Stimulated activated CD8-positive, alpha-beta memory T cell treated with anti-CD3 and anti-CD28 coated beads, Interleukin-15, amount 100 ng/mL, for 48 hours (primary cell): ENCODE measurements at places on chromosomes 4 and X.

DNA sequence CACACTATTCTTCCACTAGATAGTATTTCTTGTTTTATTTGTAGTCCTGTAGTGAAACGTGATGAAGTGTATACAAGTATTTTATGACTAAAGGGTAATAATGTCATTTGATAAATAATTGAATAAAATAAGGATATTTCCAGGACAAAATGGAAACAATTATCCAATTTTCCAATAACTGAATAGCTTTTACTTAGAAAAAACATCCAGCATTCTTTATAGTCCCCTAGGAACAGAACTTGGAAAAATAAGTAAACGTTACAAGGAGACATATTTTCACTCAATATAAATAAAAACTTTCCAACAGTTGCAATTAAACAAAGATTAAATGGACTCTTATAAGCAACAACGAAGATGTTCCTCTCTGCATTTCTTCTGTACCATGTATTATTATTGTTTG is 566.0 kb downstream of the TMA16 start:
- no peak for DNase-seq

- no peak for DNase-seq
These were observed 64.6 kb upstream of the TRPC5 start for GRCh38 chrX:112147206-112147605.

DNA sequence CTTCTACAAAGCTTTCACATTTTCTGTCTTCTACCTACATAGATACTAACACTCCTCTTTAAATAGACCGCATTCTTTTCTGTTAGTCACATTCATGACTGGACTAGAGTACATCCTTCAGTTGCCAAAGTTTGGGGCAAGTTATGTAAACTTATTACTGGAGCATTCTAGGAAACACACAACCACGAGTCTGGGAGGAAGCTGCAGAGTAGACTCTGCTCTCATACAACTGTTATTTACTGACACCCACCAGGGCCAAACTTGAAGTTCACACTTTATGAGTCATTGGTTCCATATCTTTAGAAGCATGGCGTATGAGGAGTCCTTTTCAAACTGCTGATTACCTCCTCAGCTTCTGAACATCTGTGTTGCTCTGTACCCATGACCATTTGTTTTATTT is 87.0 kb downstream of the RNF150 start:
- no peak for DNase-seq

GRCh38 chr4:97786306-97786920 is 356.9 kb downstream of the STPG2 start:
- DNase-seq = no peak

DNA sequence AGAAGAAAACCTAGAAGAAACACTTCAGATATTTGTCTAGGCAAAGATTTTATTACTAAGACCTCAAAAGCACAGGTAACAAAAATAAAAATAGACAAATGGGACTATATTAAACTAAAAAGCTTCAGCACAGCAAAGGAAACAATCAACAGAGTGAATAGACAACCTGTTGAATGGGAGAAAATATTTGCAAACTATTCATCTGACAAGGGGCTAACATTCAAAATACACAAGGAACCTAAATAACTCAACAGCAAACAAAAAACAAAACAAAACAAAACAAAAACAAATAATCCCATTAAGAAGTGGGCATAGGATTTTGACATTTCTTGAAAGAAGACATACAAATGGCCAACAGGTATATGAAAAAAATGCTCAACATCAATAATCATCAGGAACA is 192.7 kb upstream of the ZCCHC13 start:
- no peak for DNase-seq

DNA sequence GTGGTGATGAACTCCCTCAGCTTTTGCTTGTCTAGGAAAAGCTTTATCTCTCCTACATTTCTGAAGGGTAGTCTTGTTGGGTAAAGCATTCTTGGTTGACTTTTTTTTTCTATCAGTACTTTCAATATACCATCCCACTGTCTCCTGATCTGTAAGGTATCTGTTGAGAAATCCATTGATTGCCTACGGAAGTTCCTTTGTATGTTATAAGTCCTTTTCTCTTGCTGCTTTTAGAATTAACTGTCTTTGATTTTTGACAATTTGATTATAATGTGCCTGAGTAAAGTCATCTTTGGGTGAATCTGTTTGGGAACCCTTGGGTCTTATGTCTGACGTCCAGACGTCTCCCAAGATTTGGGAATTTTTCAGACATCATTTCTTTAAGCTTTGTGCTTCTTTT is 30.8 kb downstream of the SCLT1 start:
- no peak for DNase-seq

DNA sequence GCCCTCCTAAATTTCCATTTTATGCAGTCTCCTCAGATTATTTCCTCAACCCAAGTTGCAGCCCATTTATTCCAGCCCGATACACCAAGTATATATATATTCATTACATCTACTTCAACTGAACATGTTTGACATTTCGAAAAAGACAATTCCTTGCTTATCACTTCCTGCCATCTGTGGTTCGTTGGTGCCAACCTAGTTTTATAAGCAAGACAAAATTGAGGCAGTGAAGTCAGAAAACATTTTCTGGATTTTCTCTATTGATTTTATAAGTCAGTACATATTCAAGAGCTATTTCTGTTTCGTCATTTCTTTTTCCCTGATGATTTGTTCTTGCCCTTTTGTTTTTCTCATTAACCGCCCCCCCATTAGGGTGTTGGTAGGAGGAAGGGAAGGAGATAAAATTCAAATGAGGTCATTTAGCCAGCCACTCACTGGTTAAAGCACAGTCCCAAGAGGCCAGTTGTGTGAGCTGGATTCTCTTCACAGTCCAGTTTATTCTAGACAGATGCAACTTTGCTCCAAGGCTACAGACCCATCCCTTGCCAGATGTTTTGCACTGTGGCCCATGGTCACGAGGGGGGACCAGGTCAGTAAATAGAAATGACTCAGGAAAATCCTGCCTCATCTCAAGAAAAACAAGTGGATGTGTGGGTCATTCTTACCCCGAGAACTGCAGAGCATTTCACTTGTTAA is 20.3 kb upstream of the VEGFD start:
- DNase-seq = no peak

DNA sequence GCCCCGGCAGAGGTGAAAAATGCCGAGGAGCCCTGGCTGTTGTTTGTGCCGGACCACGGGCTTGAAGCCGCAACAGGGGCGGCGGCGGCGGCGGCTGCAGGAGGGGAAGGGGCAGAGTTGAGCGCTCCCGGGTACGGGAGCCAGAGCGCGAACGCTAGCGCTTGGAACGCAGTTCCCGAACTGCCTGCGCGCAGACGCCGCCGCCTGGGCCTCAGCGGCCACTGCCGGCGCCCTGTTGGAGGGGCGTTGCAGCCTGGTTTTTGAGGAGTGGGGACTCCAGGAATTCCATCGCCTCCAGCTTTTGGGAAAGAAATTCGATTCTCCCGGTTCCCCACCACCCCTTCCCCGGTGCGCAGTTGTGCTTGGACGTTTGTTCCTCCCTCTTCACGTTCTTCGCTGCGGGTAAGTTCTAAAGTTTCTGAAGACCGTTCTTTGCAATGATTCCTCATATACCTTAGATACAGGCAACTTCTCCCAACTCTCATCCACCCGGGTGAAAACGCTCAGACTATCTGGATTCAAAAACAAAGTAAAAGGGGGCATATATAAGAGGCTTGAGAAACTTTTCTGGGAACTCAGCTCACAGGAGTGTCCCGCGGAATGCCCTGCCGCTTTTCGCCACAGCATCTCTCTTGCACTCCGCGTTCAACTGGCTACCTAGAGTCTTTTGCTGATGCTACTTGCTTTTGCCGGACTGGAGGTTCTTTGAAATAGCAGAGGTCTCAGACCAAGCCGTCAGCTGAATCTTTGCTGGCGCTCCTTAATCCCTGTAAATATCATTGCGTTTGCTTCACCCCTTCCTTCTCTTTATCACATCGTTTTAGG is 1.0 kb downstream of the FAT4 start:
- no peak for DNase-seq

DNA sequence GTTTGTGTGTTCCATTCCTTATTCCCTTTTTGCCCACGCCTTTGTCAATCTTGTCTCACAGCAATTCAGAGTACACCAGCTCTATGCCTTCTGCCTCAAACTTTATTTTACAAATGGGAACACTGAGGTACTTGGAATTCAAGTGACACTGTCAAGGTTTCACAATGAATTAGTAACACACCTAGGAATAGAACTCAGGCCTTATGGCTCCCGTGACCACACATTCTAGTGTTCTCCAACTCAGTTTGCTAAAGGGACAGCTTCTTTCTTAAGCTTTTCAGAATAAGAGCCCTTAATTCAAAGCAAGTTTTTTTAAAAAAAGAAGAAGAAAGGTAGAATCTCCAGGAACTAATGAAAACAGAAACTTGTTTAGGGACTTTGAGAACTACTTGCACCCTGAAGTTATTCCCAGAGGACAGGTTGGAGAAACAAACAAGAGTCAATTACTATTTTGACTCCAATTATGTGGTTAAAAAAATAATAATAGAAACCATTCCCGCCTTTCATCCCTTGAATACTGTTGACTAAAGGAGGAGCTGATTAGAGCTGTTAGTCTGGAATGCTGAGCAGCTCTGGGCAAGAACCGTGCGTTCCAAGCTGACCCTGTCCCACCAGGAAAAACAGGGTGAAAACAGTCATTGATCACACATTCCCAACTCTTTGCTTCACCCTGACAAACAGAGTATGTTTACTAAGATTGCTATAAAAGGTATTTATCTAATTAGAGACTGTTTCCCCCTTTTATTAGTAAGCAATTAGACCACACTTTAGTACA is 408.8 kb upstream of the CNKSR2 start:
- DNase-seq = no peak

GRCh38 chr4:157005193-157005592 is 33.6 kb upstream of the PDGFC start:
- DNase-seq = no peak

DNA sequence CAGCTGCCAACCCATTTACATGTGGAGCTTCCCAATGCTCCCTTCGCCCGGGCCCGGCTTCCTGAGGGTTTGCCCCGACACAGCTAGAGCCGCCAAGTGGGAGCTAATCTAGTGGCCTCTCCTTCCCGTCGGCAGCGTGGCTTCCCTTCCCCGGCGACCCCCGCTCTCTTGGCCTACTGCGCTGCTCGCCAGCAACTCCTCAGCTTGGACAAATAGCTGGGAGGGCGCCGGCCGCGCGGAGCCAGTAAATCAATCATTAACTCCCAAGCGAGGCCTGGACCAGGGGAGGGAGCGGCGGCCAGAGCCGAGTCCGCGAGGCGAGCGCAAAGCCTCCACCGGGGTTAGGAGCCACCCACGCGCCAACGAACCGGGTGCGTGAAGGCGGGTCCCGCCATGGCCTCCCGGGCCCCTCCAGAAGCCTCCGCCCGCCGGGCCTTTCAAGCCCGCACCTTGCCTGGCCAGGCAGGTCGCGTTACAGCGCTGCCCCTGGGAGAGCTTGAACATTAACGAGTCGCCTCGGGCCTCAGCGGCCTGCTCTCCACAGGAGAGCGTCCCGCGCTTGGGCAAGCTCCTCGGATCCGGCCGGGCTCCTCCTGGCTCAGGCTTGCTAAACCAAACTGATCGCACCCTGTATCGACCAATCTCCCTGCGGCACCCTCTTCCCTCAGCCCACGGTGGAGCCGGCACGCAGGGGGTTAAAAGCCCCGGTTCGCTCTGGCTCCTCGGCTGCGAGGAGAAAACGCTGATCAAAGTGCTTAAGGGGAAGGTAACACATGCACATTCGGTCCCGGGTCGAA is 10.6 kb upstream of the BCOR start:
- no peak for DNase-seq

DNA sequence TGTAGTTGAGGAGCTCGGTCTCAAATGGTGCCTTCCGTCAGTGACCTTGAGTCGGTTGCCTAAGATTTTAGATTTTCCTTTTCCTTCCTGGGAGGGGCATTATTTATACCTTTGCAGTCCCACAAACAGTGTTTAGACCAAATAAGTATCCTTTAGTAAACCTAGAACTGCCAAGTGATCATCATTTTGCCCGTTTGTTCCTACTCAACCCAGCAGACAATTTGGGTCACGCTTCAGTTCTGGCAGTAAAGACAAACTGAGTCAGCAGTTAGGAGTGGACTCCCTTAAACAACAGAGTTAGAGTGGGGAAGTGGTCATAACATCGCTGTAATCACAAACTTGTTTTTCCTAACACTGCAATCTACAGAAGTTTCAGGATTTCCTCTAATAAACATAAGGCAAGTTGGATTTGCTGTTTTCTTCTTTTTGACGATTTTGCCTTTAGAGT is 777 bp upstream of the WDFY3 start:
- no peak for DNase-seq

- no peak for DNase-seq
These were observed 255.1 kb upstream of the GPC4 start for GRCh38 chrX:133670383-133670782.

DNA sequence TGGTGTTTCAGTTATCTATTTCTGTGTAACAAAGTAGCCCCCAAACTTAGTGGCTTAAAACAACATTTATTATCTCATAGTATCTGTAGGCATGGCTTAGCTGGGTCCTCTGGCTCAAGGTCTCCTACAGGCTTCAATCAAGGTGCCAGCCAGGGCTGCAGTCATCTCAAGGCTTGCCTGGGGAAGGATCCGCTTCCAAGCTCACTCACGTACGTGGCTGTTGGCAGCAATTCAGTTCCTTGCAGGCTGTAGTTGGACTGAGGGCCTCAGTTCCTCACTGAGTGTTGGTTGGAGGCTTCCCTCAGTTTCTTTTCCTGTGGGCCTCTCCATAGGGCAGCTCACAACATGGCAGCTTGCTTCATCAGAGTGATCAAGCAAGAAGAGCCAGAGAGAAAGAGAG is 9.3 kb downstream of the FAM120C start:
- DNase-seq = no peak

DNA sequence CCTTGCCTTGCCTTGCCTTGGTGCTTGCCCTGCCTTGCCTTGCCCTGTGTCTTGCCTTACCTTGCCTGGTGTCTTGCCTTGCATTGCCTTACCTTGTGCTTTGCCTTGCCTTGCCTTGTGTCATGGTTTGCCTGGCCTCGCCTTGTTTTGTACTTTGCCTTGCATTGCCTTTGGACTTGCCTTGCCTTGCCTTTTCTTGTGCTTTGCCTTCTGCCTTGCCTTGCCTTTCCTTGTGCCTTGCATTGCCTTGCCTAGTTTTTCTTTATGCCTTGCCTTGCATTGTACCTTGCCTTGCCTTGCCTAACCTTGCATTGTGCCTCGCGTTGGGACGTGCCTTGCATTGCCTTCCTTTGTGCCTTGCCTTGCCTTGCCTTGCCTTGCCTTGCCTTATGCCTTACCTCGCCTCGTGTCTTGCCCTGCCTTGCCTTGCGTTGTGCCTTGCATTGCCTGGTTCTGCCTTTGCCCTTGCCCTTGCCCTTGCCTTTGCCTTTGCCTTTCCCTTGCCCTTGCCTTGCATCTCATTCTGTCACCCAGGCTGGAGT is 82.8 kb downstream of the TAB3 start:
- no peak for DNase-seq

GRCh38 chr4:87399148-87399547 is 8.2 kb upstream of the HSD17B11 start:
- DNase-seq = no peak

- no peak for DNase-seq
These were observed 14.6 kb downstream of the CLCN3 start for GRCh38 chr4:169634975-169635374.

- DNase-seq = no peak
These were observed 26.8 kb downstream of the ADH7 start for GRCh38 chr4:99408346-99408745.

DNA sequence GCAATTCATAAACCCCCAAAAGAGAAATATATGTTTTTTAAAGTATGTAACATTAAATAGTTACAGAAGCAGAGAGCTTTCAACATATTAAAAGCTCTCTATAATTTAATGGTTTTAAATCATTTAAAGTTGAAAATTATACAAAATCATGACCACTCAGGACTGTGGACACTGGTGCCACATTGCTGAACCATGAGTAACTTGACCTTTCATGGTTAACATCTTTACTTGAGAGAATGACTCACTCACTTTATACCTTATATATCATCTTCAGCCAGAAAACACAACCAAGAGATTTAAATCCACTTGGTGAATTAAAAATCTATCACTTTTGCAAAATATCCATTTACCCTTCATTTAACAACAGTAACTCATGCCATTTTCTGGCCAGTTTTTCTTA is 584.3 kb upstream of the SMIM31 start:
- DNase-seq = no peak
